ENCODE measurements at places on chromosomes 4 and X.

DNA sequence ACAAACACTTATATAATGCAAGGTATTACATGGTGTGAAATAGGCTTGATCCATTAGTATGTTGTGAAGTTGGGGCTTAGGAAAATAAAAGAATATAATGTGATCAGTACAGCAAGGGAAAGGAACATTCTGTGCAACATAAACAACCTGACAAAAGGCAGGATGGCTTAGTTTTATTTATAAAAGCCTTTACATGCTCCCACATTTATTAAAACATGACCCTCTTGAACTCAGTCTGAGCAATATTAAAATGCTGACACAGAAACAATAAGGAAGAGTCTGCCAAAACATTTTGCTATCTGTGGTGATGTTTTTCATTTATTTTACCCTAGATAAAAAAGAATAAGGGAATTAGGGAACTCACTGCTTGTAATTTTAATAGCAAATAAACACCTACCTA, 519.7 kb downstream of the PCDH7 start:
- DNase-seq = no peak

GRCh38 chrX:14015294-14015693, 14.4 kb downstream of the GEMIN8 start:
- no peak for DNase-seq

DNA sequence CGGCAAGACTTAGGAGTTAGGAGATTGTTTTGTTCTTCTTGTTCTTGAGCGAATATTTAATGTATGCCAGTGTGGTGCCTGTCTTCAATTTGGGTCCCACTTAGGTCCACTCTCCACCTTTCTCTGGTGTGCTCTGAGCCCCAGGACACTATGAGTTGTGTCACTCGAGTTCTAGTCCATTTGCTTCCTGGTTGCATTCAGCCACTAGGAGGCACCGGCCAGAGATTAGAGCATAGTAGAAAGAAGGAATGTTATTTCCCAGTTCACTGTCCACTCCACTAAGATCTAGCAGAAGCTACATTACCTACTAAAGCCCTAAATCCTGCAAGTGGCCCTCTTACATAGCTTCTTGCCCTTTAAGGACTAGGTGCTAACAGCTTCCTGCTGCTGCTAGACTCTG, 326.9 kb downstream of the NAF1 start:
- DNase-seq = no peak

DNA sequence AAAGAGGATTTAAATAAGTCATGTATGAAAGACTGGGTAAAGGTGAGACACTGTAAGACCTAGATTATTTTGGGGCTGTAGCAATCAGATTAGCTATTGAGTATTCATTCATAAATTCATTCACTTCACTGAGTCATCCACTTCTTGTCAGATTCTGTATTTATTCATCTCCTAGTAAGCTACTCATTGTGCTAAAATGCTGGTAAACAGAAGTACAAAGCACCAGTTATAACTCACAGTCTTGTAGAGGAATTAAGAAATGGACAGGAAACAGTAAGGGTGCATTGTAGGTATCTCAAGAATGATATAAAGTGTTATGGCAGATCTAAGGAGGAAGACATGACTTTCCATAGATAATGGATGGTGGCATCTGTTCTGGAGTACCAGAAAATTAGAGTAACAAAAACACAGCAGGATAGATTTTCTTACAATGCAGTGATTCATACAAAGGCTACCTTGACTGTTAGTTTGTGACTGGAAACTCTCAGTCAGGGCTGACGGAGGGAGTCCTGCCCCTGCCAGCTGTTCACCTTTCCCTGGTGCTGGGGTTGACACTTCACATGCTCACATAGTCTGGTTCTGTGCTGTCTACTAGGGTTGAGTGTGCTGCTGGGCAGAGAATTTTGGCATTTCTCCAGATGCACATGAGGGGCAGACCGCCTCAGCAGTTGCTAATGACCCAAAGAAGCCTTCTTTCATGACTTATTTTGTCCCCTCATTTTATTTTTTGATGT, 26.5 kb upstream of the HAND2 start:
- DNase-seq = no peak

- no peak for DNase-seq
These were observed 44.2 kb upstream of the PCDH18 start for GRCh38 chr4:137576446-137576845.

DNA sequence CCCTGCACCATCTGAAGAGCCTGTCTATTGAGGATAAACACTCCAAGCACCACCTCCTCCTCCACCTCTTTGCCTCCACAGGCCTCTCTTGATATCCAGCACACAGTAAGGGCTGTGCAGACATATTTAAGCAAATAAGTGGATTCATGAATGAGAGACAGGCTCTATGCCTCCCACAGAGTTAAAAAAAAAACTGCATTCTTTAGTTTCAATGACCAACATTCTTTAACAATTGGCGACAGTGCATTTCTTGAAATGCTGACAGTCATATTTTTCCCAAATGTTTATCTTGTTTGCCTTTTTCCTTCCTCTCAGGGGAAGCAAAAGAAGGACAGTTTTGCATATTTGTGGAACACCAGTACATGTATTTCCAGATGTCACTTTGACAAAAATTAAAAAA, 38.6 kb downstream of the MXRA5 start:
- DNase-seq = no peak

DNA sequence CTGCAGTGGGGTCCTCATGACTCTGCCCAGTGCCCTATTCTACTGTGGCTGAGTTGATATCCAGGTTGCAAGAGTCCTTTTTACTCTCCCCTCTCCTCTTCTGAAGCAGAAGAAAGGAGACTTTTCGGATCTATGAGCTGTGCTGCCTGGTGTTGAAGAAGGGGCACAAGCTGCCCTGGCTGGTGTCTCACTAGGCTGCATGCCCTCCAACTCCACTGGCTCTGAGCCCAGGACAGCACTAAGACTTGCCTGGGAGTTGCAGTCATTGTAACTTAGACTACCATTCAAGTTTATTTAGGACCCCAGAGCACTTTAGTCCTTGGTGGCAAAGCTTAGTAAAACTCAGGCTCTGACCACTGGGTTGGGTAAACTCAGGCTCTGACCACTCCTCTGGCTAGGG, 89.4 kb downstream of the GABRB1 start:
- no peak for DNase-seq

- DNase-seq = peak; percentile 25
These were observed 126.7 kb upstream of the MBNL3 start for GRCh38 chrX:132615391-132616131.

GRCh38 chrX:46965125-46965758, 53.0 kb downstream of the JADE3 start:
- DNase-seq = no peak

GRCh38 chrX:134377537-134377936, 82.4 kb upstream of the HPRT1 start:
- DNase-seq = no peak

GRCh38 chr4:158172261-158173258, at the start of gene GASK1B:
GASK1B (minus strand) TSS chr4:158173025; CDS start chr4:158171375, 1,650 bp downstream.
- DNase-seq = no peak

GRCh38 chrX:150199181-150199580, 163.9 kb upstream of the MAMLD1 start:
- no peak for DNase-seq

DNA sequence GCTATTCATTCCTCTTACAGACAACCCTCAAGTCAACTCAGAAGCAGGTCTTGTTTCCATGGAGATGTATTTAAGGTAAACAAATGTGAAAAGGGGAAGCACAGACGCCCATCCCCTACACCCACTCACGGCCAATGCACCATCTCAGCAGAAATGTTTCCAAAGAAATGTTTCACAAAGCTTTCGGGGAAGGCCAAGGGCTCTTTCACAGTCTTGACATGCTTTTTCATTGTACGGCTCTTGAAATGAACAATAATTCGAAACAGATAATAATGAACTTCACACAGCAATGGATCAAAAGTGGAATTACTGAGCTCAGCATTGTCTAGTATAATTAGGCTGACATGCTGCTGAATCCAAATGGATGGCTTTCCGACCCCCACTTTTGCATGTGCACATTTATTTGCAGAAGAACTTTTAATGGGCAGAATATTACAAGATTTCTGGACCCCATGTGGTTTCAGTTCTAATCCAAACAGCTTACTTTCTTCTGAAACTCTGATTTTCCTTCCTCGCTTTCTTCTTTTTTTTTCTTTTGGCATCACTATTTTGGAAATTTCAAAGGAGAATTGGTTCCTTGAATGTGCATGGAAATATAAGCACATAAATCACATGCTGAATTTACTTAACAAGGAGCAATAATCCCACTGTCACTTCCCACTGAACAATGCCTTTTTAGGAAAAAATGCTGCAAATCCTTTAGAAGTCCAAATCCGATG, 160.9 kb downstream of the SMIM20 start:
- no peak for DNase-seq

- DNase-seq = no peak
These were observed 191.0 kb downstream of the EVC2 start for GRCh38 chr4:5517372-5517771.

DNA sequence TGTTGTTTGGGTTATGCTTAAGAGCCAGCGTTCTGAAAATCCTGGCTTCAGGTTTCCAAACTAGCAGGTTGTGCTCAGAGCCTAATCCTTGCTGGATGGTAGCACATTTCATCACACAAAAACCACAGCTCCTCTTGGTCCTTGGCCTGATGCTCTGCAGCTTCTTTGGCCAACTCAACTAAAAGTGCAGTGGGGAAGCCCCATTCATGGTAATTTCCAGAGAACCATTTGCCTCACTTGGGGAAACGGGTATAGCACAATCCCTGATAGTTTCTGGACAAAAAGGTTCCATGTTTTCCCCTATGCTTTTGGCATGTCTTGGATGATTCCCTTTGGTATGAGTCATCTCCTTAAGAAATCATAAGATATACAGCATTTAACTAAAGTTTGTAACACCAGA, 78.7 kb downstream of the SYNPO2 start:
- no peak for DNase-seq

- no peak for DNase-seq
These were observed 85.1 kb upstream of the EFNB1 start for GRCh38 chrX:68743754-68744153.

DNA sequence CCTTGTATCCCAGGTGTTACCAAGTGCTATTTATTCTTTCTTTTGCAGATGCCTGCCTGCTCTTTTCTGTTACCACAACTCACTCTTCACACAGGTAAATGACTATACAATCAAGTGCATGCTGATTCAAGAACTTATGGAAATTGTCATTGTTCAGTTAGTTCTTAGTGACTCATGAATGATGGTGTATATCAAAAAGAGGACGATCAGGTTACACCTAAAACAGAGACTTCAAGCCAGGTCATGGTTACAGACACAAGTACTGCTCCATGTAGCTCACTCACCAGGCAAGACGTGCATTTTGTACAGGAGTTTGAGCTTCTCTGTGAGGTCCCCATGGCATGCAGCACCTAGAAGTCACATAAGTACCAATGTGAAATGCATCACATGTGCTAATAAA, 59.3 kb upstream of the UCP1 start:
- no peak for DNase-seq
